ENCODE measurements at places on chromosomes 7 and 10.
A peak's percentile ranks its signal among the peaks of the same experiment; 100 is the strongest.

DNA sequence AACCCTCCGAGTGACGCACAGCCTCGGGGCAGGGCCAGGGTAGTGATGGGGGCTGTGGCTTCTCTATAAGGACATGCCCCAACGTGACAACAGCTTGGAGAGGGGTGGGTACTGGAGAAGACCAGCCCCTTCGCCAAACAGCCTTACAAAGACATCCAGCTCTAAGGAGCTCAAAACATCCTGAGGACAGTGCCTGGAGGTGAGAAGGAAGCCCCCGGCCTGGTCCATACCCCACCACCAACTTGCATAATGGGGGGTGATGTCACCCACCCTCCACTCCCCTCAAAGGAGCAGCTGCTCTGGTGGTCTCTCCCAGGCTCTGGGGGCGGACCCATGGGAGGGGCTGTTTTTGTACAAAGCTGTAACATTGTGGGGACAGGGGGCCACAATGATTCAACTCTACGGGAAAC, 15.1 kb downstream of the PRSS2 start:
- H3K27me3 ChIP-seq: no peaks in the 10 kb centered on the region
- H3K4me1 ChIP-seq: peaks cover 14% of the 10 kb centered on the region
- peak overlapping the region; percentile 97 for H3K27ac ChIP-seq

DNA sequence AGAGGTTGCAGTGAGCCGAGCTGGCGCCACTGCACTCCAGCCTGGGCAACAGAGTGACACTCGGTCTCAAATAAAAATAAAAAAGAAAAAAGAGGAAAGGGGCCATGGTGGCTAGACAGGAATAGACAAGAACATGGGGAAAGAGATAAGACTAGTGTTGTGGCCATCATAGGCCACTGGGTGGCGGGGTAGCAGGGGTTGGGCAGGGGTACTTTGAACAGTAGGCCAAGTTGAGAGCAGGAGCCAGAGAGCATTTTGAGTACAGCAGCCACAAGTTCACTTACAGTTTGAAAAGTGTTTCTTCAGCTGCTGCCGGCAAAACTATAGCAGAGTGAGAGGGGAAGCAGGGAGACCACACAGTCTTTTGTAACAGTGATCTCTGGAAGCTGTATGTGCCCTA, 656.0 kb downstream of the CNTNAP2 start:
- no peaks in the 10 kb centered on the region for H3K4me1 ChIP-seq
- H3K27ac ChIP-seq: no peak overlapping the region
- no peak overlapping the region for H3K4me3 ChIP-seq
- DNase-seq: no peak
- no peaks in the 10 kb centered on the region for H3K27me3 ChIP-seq

DNA sequence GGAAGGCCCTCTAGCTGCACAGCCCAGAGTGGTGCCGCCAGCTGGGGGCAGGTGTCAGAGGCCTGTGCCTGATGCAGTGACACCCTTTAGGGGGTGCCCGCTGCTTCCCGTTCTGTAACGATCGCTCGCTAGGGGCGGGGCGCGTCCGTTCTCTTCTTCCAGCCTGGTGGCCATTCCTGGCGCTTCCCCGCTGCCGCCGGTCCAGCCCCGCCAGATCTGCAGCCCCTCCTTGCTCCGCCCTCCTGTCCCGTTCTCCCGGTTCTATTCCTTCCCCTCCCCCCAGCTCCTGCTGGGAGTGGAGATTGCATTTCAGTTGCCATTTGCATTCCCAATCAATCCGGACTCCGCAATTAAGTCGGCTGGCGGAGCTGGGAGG, 39.2 kb downstream of the AGAP3 start:
- no peak for DNase-seq
- H3K4me3 ChIP-seq: no peak overlapping the region
- H3K27ac ChIP-seq: no peak overlapping the region
- peaks cover 11% of the 10 kb centered on the region for H3K4me1 ChIP-seq
- no peaks in the 10 kb centered on the region for H3K27me3 ChIP-seq

GRCh38 chr10:6033954-6034353, 28.2 kb downstream of the IL2RA start:
- no peak overlapping the region for H3K4me3 ChIP-seq
- no peak overlapping the region for H3K27ac ChIP-seq
- peaks cover 5% of the 10 kb centered on the region for H3K36me3 ChIP-seq
- H3K27me3 ChIP-seq: no peaks in the 10 kb centered on the region
- peaks cover 30% of the 10 kb centered on the region for H3K4me1 ChIP-seq

GRCh38 chr7:50372923-50373322, 68.4 kb downstream of the IKZF1 start:
- no peaks in the 10 kb centered on the region for H3K27me3 ChIP-seq
- peaks cover 84% of the 10 kb centered on the region for H3K36me3 ChIP-seq
- H3K27ac ChIP-seq: peak overlapping the region; percentile 97
- H3K4me1 ChIP-seq: peaks cover 65% of the 10 kb centered on the region

- no peaks in the 10 kb centered on the region for H3K4me1 ChIP-seq
- DNase-seq: no peak
- H3K27ac ChIP-seq: no peak overlapping the region
- H3K36me3 ChIP-seq: peaks cover 12% of the 10 kb centered on the region
These were observed 135.4 kb downstream of the HIBADH start for GRCh38 chr7:27527348-27527714.

DNA sequence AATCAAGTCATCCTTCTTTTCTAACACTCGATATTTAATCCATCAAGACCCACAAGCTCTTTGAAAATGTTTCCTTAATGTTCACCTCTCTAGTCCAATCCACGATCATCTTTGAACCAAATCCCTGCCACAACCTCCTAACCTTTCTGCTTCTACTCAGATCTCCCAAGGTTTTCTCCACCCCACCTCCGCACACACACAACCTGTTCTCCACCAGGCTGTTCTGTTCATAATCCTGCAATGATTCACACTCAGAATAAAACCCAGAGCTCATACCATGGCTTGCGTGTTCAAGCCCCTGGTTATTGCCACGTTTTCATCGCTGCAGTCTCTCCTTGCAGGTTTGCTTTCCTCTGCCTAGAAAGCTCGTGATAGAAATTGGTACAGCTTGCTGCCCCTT, 53.8 kb upstream of the BAMBI start:
- peaks cover 48% of the 10 kb centered on the region for H3K36me3 ChIP-seq
- no peak overlapping the region for H3K4me3 ChIP-seq
- peaks cover 1% of the 10 kb centered on the region for H3K27me3 ChIP-seq

GRCh38 chr10:76071653-76072365, 640.4 kb downstream of the LRMDA start:
- H3K27ac ChIP-seq: no peak overlapping the region
- H3K27me3 ChIP-seq: no peaks in the 10 kb centered on the region
- no peak overlapping the region for H3K4me3 ChIP-seq
- H3K36me3 ChIP-seq: no peaks in the 10 kb centered on the region
- DNase-seq: no peak
- H3K4me1 ChIP-seq: no peaks in the 10 kb centered on the region

GRCh38 chr10:96591946-96592345, 5.1 kb upstream of the TM9SF3 start:
- H3K4me1 ChIP-seq: peaks cover 7% of the 10 kb centered on the region
- DNase-seq: no peak
- peaks cover 10% of the 10 kb centered on the region for H3K36me3 ChIP-seq
- no peak overlapping the region for H3K4me3 ChIP-seq

DNA sequence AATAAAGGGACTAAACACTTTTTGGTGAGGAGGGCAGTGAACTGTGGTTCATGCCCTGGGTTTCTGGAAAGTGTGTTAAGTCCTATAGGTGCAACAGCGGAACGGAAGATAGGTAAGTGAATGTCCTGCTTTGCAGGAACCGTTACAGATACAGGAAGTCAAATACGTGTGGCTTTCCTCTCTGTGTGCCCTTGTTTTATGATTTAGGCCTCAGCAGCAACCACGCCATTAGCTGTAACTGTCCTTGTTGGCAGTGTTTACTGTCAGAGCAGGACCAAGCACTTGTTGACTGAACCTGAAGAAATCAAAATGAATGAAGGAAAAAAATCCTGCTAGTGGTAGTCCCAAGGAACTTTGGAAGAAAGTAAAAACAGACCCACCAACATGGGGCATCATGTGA, 150.3 kb downstream of the PIP4K2A start:
- H3K36me3 ChIP-seq: peaks cover 69% of the 10 kb centered on the region
- peak overlapping the region; percentile 97 for H3K27ac ChIP-seq
- H3K27me3 ChIP-seq: no peaks in the 10 kb centered on the region
- H3K4me1 ChIP-seq: peaks cover 41% of the 10 kb centered on the region

DNA sequence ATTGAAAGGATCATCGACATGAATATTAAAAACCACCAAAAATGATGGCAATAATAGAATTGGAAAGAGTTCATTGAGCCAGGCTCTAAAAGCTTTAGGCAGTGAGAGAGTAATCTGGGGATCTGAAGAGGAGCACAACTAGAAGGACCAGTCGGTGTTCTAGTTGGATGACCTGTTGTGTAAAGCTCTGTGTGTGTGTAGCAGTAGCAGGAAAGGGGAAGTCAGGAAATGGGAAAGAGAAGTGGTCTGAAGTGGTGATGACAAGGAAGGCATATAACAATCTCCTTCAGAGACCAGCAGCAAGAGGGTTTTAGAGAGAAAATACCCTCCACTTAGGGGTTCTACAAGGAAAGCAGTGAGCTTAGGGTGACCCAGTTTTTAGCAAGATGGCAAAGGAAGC, 539.2 kb downstream of the HTR7 start:
- no peaks in the 10 kb centered on the region for H3K36me3 ChIP-seq
- no peaks in the 10 kb centered on the region for H3K27me3 ChIP-seq
- no peak overlapping the region for H3K27ac ChIP-seq
- DNase-seq: no peak
- H3K4me1 ChIP-seq: no peaks in the 10 kb centered on the region

DNA sequence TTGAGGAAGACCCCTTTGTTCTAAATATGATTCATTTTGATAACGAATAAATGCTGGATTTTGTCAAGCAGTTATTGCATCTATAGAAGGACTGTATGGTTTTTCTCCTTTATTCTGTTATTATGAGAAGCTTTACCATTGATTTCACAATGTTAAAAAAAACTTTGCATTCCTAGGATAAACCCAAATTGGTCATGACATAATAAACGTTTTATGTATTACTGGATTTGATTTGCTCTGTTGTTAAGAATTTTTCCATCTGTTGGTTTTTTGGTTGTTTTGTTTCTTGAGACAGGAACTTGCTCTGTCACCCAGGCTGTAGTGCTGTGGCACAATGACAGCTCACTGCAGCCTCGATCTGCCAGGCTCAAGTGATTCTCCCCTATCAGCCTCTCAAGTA, 2.2 kb upstream of the DNA2 start:
- DNase-seq: no peak
- H3K27ac ChIP-seq: no peak overlapping the region
- peaks cover 16% of the 10 kb centered on the region for H3K36me3 ChIP-seq
- H3K4me3 ChIP-seq: no peak overlapping the region

DNA sequence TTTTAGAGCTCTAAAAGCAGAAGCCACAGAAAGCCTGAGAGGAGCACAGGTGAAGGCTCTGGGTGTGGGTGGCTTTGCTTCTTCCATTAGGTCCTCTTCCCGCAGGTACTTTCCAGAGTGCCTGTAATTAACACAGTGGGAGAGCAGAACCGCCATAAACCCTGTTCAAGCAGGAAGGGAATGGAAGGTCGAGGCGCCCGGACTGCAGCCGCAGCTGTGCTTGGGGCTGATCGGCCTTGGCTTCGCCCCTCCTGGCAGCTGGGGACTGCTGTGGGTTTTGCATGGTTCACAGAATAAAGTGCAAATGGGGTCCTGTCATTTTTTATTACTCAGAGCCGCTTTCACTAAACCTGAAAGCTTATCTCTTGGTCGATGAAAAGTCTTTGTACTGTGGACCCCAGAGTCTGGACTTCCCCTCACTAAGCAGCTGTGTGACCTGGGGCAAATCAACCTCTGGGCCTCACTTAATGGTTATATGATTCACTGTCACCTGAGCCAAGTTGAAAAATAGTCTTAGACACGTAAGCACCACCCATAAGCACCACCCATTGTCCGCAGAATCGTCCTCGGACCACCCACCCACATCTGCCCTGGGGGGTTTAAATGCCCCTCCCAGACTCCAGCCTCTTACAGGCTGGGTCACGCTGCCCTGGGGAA, 100.9 kb downstream of the XRCC2 start:
- peaks cover 11% of the 10 kb centered on the region for H3K27me3 ChIP-seq
- no peak overlapping the region for H3K27ac ChIP-seq
- H3K4me1 ChIP-seq: peaks cover 1% of the 10 kb centered on the region
- no peak overlapping the region for H3K4me3 ChIP-seq
- DNase-seq: no peak

DNA sequence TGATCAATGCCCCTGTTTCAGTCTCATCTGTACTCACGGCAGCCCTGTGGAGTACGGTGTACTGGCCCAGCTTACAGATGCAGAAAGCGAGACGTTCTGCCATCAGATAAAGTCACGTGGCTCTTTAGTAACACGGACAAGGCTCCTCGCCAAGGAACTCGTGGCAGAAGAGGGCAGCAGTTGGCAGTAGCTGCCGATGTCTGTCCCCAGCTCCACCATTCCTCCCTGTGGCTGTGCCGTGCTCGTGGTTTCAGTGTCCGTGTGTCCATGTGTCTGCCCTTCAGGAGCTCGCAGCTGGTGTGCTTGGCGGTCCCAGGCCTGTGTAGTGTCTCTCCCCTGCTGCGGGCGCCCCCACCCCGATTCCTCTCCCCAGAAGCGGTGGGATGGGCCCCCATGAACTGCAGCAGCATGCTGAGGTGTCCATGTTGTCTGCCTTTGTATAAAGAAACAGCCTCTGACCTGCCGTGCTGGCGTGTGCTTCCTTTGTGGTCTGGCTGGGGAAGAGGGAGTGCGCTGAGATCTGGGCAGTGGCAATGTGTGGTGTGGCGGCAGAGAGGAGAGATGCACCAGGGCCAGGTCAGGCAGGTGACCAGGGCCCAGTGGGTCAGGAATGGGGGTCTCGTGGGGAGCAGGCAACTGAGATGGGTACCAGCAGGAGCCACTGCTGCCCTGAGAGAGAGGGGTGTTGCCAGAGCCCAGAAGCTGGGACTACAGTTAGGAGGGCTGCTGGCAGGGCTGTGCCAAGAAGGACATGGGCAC, 9.8 kb downstream of the RHBDD2 start:
- H3K27me3 ChIP-seq: no peaks in the 10 kb centered on the region
- DNase-seq: no peak
- peak overlapping the region; percentile 63 for H3K27ac ChIP-seq
- H3K4me3 ChIP-seq: peak overlapping the region; percentile 43
- peaks cover 5% of the 10 kb centered on the region for H3K4me1 ChIP-seq

GRCh38 chr10:131849591-131850382, 51.0 kb upstream of the PPP2R2D start:
- no peak overlapping the region for H3K27ac ChIP-seq
- DNase-seq: no peak
- H3K27me3 ChIP-seq: no peaks in the 10 kb centered on the region
- no peaks in the 10 kb centered on the region for H3K36me3 ChIP-seq
- no peaks in the 10 kb centered on the region for H3K4me1 ChIP-seq
- H3K4me3 ChIP-seq: no peak overlapping the region
